Stimulated activated CD8-positive, alpha-beta memory T cell treated with anti-CD3 and anti-CD28 coated beads, Interleukin-7, amount 100 ng/mL, for 1 hour (primary cell): ENCODE measurements at places on chromosomes 12 and 14.

DNA sequence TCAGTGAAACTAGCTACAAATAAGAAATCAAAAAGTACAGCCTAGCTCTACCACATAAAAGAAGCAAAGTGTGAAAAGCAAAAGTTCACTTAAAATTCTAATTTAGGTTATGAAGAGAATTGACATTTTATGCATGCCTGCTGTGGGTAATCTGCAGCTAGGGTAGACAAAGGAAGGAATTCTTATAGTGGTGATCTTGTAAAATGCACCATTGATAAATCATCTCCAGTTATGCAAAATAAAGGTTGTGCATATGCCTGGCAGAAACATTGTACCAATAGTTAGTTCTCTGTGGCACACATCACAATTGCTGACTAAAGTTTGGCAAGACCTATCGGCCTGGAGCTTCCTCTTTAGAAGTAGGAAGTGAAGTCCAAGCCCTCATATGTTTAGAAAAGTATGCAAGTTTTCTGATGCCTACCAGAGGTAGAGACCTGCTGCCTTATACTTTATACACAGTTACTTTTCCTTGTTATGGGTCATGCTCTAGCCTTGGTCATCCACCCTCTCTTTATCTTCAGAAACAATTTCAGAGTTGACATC lies 78.3 kb downstream of the TSHR start:
- no peak for DNase-seq

- no peak for DNase-seq
Observed at GRCh38 chr14:104145826-104146601, 7.6 kb downstream of the KIF26A start.

- no peak for DNase-seq
Observed at GRCh38 chr12:76201758-76202157, 117.3 kb upstream of the NAP1L1 start.

GRCh38 chr14:54813081-54813480 lies 89.5 kb downstream of the GCH1 start:
- DNase-seq: no peak

DNA sequence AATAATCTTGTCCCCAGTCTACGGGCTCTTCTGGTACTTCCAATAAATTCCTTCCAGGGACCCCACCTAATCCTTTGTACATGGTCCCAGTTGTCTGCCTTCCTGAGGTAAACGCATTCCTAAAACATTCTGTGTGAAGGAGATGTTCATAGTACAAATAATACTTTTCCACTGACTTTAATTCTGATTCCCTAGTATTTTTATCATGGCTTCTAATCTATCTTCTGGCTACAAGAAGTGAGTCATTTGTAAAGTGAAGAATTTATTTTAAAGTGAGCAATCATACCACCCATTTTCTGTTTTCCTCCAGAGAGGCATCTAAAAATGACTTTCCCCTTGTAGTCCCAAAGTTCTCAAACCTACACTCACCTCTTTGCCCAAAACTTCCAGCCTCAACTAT lies 65.9 kb upstream of the NUDT4 start:
- DNase-seq: no peak

- DNase-seq: no peak
Observed at GRCh38 chr14:67517083-67517482, 16.0 kb upstream of the PLEKHH1 start.

DNA sequence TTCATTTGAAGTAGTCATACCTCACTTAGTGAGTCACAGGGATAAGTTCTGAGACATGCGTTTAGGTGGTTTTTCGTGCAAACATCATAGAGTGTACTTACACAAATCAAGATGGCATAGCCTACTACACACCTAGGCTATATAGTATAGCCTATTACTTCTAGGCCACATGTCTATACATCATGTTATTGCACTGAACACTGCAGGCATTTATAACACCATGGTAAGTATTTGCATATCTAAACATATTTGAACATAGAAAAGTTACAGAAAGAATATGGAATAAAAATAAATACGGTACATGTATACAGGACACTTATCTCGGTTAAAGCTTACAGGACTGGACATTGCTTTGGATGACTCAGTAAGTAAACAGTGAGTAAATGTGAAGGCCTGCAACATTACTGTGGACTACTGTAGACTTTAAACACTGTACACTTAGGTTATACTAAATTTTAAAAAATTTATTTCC lies 670.6 kb downstream of the SLC16A7 start:
- no peak for DNase-seq

DNA sequence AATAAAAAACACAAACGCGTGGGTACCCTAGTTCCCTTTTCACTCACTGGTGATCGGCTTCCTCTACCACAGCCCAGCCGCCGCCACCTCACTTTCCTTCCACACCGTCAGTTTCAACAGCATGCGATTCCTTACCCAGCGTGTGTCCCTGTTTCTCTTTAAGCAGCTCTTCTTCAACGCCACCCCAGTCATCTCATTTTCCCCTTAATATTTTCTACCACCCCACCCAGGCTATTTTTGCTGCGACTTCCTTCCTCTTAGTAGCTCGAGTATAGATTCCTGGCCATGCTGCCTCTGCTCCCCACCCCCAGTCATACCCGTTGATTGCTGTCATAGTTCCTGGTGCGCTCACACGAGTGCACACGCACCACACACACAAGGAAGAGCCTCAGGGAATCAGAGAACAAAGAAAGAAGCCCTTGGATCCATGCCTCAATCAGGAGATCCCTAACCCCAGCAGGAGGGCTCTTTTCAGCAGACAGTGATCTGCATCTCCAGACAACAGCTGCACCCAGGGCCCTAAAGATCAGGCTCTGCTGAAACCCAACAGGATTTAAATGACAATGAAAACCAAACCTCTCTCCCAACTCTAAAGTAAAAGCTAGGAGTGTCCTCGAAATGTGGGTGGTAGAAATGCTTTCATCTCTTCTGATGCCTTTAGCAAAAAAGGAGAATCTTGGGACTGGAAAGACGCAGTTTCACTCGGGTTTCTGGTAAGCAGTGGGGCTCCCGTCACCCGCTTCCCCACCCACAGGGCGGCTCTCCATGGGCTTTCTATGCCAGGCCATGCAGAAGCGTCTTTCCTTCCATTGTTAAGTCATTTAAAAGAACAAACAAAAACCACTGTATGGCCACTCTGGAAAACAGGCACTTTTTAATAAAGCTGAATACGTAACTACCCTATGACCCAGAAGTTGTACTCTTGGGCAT lies 23.8 kb downstream of the VPS37B start:
- DNase-seq: no peak

DNA sequence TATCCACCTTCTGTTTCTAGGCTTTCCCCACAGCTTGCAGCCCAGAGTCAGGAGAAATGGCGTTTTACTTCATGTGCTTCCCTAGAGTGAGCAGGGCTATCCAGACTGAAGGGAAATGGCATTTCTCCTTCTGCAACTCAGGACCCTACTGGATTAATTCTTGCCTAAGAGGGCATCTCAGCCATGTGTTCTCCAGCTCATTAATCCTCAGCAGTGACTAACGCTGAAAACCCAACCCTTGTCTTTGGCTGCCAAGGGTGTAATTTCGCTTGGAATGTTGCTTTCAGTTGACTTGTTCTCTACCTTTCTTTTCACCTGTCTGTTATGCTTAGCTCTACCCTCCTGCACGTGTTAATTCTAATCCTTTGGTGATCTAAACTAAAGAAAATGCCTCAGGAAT lies 21.0 kb upstream of the EMP1 start:
- DNase-seq: no peak

GRCh38 chr12:51205350-51205749 lies 12.5 kb downstream of the POU6F1 start:
- no peak for DNase-seq

DNA sequence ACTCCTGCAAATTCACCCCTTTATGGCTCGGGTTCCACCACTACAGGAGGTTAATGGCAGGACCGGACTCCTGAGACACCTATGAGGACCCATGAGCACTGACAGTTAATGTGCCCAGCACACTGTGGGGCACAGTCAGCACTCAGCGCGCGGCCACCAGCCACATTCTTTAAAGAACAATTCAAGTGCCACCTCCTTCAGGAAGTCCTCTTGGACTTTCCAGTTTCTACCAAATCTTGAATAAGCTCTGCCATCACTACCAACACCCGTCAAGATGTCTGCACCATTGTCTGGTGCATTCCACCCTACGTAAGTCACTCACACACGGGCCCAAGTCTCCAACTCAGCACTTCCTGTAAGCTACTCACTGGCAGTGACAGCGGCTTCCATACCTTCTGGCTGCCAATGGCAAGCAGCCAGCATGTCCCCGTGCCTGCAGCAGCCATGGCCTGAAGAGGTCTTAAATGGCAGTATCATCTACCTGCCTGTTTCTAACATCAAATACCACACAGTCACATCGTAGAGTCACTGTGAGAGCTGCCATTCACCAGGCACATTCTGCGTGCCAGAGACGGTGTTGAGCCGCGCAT lies 48.5 kb downstream of the CDC42BPB start:
- no peak for DNase-seq

- DNase-seq: no peak
Observed at GRCh38 chr12:68374307-68374982, 42.3 kb upstream of the MDM1 start.

GRCh38 chr12:83016218-83016835 lies 329.6 kb downstream of the TMTC2 start:
- DNase-seq: no peak

DNA sequence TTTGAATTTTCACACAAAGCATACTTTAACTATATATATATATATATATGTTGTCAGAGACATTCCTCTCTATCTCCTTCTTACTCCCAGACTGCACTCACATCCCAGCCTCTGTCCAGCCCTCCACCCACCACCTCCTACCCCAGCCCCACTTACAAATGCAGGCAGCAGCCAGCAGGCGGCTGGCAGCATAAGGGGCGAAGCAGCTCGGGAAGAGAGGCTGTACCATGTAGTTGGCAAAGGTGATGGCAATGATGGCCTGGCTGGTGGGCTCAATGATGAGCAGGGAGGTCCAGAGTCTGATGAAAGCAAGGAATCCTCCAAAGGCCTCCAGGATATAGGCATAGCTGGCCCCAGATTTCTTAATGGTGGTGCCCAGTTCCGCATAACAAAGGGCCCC lies 2.5 kb downstream of the SLC7A7 start:
- DNase-seq: no peak

GRCh38 chr12:51868821-51869495 lies 18.9 kb upstream of the ANKRD33 start:
- DNase-seq: no peak
